BJ (cell line): ENCODE measurements at places on chromosomes 3 and 15. TPM values are rescaled to one million over a fixed set of nuclear protein-coding genes. Genes with fewer than 3 reads are reported as not detected.

- no peak for DNase-seq
These were observed 92.6 kb downstream of the SUCLG2 start for GRCh38 chr3:67561667-67562394.

GRCh38 chr15:66784174-66784573, 82.1 kb downstream of the SMAD6 start:
- DNase-seq, result no peak

DNA sequence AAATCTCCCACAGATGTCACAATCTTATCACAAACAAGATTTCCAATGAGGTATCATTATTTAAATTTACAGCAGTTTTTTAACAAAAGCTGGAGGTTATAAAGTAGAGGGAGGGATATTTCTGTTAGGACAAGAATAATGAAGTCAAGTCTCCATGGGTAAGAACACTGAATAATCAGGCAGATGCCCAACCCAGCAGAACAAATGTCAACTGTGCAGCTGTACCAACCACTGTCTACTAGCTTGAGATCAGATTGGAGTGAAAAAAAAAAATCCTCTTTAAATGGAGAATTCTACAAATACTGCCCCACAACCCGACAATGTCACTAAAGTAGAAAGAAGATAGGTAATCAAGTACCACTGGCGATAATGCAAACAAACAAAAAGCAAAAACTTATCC, 30.3 kb downstream of the DHX36 start:
- DNase-seq, result no peak

DNA sequence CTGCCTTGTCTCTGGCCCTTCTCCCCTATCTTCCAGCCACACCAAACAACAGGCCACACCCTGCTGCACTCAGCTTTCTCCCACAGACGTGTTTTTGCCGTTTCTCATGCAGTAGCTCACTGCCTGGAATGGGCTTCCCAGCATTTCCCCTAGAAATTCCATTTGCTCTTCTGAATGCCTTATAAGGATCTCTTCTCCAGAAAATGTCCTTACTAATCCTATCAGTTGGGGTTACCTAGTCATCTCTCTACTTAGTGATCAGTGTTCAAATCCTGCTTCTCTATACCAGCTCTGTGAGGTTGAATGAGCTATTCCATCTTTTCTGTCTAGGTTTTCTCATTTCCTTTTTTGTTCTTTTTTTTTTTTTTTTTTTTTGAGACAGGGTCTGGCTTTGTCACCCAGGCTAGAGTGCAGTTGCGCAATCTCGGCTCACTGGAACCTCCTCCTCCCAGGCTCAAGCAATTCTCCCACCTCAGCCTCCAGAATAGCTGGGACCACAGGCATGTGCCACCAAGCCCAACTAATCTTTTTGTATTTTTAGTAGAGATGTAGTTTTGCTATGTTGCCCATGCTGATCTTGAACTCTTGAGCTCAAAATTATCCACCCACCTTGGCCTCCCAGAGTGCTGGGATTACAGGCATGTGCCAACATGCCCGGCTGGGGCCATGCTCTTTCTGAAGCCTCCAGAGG, 98.2 kb upstream of the CHD2 start:
- peak; percentile 87 for DNase-seq

DNA sequence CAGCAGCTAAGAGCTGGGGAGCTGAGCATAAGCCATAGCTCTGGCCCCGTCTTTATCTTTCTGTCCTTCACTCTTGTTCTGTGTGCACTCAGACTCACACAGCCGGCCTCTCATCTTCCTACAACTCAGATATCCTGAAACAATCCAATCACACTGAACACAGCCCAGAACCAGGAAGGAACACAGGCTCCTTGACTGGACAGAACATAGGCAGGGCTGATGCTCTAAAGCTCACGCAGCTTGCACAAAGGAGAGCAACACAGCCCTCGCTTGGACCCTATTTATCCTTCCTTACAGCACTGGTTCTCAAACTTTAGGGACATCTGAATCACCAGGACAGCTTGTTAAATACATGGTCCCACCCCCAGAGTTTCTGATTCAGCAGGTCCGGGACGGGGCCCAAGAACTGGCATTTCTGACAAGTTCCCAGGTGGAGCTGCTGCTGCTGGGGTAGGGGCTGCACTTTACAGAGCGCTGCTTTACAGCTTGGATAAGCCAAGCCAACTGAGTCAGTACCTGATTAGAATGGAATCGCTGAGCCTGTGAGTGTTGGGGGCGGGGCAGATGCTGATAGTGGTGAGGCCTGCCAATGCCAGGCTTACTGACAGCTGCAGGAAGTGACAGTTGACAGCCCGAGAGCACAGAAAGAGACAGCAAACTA, 65.1 kb downstream of the MRPL46 start:
- DNase-seq, result no peak

GRCh38 chr3:129703913-129704312, 97.4 kb upstream of the PLXND1 start:
- no peak for DNase-seq

GRCh38 chr3:149368674-149369497, 8.6 kb downstream of the TM4SF1 start:
- DNase-seq, result no peak

INO80 gene
- 4.3 and 5.2 TPM in 2 replicates for polyA plus RNA-seq

POLQ gene
- polyA plus RNA-seq, result 1.0 and 2.5 TPM in 2 replicates

ALDH1L1 gene
- 0.16 and 0.37 TPM in 2 replicates for polyA plus RNA-seq

CHCHD6 gene
- 13.4 and 23.7 TPM in 2 replicates for polyA plus RNA-seq

XCR1 gene
- not detected in 2 replicates for polyA plus RNA-seq

PDCD7 gene
- polyA plus RNA-seq, result 11.8 and 12.0 TPM in 2 replicates
